Right lung (tissue), 10 donors: ENCODE measurements at places on chromosomes 3 and 15. TPM values are rescaled to one million over a fixed set of nuclear protein-coding genes. Genes with fewer than 3 reads are reported as not detected.
A peak's percentile ranks its signal among the peaks of the same experiment; 100 is the strongest.

The SV2B gene
- polyA plus RNA-seq: 1.3 TPM

- no peak for DNase-seq
Measured at GRCh38 chr3:139231555-139232281, 112.1 kb upstream of the MRPS22 start.

DNA sequence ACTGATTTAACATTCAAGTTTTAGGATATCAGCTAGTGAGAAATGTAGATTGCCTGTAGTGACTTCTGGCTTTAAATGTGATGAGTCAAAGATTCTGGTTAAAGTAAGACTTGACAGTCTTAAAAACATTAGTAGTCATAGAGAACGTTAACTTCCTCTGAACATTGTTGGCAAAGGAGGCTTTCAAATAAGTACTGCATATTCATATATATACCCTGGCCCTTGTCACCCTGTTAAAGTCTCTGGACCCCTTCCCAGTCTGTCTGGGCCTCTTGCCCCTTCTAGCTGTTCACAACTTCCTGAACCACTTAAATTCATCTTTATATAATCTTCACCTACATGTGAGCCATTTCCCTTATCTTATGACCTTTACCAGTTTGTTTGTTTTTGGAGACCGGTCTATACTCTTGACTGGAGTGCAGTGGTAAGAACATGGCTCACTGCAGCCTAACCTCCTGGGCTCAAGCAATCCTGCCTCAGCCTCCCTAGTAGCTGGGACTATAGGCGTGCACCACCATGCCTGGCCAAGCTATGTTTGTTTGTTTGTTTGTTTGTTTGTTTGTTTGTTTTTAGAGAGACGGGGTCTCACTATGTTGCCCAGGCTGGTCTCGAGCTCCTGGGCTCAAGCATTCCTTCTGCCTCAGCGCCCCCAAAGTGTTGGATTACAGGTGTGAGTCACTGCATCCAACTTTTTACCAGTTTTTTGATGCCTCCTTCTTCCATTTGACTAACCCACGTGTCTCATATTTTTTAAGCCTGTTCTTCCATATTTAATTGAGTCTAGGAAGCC, 64.4 kb upstream of the CRTC3 start:
- DNase-seq: no peak

GRCh38 chr3:106717178-106717780, 660.0 kb upstream of the CCDC54 start:
- no peak for DNase-seq

DNA sequence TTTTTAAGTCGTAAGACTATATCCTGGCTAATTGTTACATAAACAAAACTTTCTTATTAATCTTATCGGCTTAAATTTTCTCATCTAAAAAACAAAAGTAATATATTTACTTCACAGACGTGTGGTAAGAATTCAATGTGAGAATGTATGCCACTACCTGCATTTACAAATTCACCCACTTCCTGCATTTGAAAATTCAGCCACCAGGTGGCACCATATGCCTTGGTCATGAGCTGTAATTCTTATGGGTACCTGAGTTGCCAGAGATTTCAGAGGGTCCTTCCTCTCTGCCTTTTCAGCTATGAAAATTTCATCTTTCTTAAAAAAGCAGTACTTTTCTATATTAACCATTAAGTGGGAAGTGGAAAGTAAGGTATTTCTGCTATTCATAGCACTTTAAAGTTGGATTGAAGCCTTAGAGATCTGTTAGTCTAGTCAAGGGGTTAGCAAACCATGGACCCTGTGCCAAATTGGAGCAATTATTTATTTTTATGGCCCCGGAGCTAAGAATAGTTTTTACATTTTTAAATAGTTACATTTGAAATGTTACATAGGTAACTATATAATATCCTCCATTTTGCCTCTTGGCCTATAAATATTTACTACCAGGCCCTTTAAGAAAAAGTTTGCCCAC, 127.8 kb downstream of the HCN4 start:
- peak; percentile 23 for DNase-seq

DNA sequence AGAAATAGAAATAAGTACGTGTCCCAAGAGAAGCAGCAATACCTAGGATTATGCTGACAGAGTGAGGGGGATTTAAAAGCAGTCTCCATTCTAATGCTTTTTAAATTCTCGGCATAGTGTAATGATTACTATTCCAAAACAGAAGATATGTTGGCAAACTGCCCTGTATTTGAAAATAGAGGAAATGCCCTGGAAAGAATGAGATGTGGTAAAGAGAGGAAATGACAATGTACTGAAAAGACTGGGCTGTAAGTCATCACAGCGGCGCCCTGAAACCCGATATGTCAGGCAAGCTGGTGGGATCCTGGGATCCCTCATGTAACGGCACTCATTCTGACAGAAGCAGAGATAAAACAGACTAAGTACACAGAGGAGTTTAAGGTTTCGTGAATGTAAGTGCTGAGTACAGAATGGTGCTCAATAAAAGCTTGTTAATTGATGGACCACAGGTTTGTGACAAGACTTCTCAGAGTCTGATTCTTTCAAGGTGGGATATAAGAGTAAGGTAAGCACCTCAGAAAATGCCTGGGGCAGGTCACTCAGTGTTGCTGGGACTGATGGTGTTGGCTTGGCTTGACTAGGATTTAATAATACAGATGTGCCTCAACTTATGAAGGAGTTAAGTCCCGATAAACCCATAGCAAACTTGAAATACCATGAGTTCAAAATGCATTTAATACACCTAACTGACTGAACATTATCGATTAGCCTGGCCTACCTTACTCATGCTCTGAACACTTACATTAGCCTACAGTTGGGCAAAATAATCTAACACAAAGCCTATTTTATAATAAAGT, 91.4 kb downstream of the NFKBIZ start:
- peak; percentile 88 for DNase-seq

- DNase-seq: peak; percentile 59
Measured at GRCh38 chr3:141076797-141077571, 25.8 kb downstream of the SPSB4 start.

- no peak for DNase-seq
Measured at GRCh38 chr15:60652245-60652644, 173.3 kb upstream of the ICE2 start.

DNA sequence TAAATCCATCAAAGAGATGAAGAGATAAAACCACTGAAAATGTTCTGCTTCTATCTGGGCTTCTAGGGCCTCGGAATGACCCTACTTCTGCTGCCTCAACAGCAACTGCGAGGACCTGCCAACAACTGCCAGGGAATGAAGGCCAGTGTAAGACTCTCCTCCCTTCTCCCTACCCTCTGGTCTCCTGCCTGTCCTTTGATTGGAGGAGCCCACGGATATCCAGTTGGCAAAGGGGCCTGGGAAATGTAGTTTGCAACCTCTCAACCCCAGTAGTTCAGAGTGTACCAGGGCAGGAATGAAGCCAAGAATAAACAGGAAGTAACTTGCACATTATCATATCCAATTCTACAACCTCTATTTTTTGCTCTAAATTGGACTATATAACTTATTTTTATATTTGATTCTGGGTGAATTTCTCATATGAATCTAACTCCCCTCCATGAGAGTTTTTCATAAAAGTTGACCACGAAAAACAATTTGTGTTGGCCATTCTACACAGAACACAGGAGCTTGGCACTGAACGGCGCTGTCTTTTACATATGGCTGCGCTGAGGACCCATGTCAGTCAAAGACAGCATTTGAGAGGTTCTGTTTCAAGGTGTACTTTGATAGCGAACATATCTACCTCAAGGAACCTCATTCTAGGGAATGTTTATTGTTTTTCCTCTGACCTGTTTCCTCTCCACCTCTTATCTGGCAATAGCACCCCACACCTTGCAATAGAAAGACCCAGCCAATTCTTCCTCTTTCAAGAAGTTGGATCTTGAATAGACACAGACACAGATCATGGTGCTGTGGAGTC, 91.1 kb upstream of the RNF7 start:
- DNase-seq: peak; percentile 60

- DNase-seq: no peak
Measured at GRCh38 chr3:152261329-152261728, 7.4 kb upstream of the MBNL1 start.

- no peak for DNase-seq
Measured at GRCh38 chr3:150177673-150178381, 207.1 kb upstream of the PFN2 start.

GRCh38 chr15:70670680-70671079, 92.7 kb downstream of the UACA start:
- DNase-seq: no peak

DNA sequence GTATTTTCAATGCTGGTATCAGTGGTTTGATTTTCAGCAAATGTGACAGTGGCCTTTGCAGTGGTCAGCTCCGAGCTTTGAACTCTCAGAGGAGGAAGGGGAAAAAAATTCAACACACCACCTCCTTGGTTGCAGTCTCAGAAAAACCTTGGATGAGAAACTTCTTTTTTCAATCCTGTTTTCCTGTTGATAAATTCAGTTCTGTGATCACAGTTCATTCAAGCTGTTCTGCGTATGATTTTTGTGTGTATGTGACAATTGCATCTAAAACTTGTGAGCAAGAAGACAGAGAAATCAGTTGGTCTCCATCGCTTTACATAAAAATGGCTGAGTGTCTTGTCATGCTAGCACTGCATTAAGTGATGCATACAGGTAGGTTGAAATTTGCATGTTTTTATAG, 19.2 kb downstream of the ZBTB38 start:
- DNase-seq: no peak

DNA sequence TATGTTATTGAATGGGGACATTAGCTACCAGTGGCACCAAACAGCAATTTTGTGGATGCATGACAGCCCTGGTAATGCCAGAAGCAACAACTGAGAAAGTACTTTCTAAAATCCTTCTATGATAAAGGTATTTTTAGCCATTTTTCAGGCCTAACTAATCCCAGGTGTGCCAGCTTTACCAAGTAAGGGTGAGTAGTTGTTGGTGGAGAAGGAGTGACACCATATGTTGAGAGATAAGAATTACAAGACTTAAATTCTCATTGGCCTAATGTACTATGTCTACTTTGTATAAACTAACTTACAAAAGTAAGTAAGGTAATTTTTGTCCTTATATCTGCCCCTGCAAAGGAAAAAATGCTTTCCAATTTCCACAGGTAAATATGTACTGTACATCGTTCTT, 4.1 kb upstream of the COX17 start:
- no peak for DNase-seq

DNA sequence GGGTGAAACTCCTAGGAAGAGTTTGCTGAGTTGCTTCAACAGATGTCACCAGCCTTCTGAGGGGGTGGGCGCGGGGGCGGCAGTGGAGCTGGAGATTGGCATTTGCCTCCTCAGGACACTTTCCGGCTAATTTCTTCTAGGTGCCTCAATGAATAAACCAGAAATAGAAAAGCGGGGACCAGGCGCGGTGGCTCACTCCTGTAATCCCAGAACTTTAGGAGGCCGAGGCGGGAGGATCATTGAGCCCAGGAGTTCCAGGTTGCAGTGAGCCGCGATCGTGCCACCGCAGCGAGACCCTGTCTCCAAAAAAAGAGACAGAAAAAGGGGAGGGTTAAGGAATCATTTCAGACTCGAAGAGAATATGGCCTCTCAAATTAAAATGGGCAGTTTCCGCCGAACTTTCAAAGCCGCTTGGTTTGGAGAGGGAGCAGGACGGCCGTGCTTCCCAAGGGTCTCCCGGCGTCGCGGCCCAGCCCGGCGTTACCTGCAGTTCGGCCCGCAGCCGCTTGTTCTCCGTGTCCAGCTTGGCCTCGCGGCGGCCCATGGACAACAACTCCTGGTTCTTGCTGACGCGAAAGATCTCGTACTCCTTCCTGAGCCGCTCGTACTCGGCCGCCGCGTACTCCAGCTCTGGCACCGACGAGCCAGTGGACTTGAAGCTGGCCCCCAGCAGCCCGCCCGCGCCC, 587 bp downstream of the NPHP3 start:
- DNase-seq: no peak
